ENCODE measurements at places on chromosomes 6 and 20.

DNA sequence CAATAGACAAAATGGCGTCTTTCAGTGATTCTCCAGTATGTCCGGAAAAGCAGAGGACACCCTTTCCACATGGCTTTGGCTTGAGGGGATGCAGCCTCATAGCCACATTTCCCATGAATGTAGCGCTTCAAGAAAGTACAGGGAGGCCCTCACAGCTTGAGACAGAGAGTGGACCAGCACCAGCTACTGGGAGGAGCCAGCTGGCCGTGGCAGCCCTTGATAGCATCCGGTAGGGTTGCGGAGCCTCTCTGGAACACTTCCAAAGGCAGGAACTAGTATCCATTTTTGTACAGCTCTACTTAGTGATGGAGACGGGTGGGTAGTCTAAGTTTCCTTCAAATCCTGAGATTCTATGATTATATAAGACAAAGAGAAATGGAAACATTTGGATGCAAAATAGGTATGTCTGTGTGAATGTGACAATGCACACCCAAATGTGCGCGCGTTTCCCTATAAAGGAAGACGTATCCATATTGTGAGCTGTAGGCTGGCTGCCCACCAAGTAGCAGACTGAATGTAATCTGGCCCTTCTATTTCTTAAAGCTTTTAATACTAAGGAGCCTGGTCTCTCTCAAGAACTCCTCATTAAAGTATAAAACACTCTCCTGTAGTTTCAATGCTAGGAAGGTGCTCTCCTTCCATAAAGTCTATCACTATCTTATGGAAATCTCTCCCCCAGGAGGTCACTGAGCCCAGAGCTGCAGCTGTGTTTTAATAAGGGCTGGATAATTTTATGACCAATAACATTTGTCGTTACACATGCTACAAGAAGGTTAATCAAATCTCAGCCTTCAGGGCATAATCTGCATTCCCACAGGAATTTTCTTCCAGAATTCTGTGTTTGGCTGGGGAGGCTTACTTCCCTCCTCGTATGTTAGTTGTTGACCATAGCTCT is 74.0 kb downstream of the SOBP start:
- no peak for DNase-seq

DNA sequence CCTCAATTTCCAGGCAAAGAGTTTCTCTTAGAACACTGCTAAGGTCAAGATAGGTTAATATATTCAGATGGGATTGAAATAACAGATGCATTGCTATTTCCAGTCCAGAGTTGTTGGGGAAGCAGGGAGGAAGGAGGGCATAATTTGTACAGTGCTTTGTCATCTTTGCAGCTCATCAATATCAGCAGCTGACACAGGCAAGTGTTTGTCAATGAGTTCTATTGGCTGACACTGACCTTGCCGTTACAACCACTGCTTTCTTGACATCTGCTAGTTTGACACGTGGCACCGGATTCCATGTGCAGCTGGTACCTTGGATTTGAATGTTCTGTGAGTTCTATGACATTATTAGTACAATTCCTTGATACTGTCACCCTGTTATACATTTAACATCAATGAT is 28.0 kb upstream of the MLIP start:
- DNase-seq: no peak

DNA sequence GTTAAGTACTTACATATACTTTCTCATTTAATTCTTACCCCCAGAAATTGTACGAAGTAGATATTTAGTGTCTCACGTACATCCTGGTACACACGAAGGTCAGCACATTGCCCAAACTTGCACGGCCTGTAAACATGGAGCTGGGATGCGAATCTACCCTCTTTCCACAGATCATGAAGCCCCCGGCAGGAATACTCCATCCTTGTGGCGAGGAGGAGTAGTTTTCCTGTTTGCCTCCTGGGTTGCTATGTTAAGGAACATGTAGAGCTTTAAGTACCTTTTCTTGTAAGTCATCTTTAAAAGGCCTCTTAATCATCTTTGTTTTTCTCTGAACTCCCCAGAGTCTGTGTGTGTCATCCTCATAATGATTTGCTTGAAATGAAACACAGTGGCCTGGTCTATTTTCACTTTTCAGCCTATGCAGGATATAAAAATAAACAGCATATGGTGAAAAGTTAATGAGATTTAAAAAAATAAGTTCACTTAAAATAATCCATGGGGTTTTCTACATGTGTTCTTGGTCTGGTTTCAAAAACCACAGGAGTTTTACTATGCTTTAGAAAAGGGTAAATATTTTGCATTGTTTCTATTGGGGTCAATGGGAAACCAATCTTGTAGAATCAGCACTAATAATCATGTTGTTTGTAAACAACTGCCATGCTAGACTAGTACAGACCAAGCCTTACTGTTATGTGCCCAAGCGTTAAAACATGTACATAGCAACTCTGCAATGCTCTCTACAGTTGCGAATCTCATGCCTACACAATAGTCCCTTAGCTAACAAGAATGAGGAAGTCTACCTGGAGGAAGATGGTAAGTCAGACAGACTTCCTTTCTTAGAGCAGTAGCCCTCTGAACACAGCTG is 9.3 kb upstream of the ARID1B start:
- no peak for DNase-seq

DNA sequence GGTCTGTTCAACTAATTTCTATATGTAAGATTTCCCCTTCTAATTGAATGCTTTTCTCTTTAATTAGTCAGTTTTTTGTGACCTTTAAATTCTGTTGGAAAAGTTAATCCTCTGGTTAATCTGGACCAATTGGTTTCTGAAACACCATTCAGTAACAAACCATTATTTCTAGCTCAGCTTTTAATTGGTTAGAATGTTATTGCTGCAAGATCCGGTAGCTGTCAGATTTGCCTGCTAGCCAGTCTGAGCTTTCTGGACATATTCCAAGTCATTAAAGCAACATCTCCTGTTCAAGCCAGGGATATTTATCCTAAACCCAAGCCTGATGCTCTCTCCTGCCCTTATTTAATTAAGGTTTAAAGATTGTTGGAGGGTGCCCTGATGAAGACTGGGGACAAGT is 55.1 kb upstream of the FBXL4 start:
- no peak for DNase-seq

DNA sequence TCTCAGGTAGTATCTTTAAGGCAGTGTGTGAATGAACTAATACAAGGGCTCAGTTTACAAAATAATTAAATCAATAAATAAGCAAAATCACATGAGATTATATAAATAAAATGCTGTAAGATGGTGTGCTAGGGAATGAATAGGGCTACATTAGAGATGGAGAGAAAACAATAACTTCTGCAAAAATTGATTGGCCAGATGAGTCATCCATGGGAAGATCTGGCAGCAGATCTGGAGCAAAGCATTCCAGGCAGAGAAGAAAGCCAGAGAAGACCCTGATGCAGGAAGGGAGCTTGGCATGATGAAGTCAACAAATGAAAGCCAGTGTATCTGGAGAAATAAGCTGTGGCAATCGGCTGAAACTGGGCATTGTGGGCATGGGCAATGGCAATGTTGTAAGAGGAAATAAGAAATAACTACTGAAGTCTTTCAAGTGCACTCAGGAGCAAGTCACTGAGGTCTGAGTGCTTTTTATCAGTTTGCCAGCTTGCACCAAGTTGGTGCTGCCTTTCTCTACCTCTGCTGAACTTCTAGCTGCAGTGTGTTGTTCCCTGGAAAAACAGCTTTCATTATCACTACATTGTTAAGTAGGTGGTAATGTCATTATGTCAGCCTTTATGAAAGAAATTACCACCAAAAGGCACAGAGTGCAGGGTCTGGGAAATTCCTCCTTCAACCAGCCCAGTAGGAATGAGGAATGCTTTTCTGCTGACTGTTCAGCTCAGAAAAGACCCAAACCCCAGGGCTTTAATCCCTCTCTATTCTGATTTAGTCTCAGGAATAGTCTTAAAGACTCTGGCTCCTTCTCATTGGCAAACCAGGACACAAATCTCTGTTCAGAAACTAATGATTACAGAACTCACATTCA is 231.6 kb downstream of the HTR1B start:
- DNase-seq: no peak

DNA sequence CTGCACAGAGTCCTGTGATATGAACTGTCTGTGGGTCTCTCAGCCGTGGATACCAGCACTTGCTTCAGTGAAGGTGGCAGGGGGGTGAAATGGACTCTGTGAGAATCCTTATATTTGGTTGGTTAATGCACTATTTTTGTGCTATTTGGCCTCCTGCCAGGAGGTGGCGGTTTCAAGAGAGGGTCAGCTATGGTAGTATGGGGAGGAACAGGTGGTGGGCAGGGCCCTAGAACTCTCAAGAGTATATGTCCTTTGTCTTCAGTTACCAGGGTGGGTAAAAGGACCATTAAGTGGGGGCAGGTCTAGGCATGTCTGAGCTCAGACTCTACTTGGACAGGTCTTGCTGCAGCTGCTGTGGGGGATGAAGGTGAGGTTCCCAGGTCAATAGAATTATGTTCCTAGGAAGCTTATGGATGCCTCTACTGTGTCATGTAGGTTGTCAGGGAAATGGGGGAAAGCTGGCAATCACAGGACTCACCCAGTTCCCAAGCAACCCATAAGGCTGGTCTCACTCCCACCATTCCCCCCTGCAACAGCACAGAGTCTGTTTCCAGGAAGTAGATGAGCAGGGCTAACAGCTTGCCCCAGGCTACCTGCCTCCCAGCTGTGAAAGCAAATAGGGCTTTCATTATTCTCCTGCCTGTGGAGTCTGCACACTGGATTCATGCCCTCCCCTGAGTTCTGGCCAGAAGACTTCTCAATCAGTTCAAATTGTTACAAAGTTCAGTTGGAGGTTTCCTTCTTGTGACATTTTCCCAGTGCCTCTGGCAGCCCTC is 56.8 kb upstream of the PHIP start:
- DNase-seq: no peak

DNA sequence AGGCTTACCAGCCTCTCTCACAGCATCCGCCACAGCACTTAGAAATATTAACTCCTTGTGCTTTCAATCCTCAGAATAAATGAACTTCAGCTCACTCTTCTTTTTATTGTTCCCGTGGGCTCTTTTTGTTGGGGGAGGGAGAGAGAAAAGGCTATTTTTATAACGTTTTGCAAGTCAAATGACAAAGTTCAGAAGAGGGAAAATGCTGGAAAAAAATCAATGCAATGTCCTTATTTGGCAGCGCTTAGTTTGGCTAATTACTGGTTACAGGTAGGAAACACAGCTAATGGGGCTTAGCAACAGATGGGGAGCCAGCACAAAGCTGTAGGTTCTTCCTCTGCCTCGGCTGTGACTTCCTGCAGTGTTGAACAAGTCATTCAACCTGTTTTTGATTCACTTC is 1067.0 kb upstream of the MAP3K7 start:
- no peak for DNase-seq

DNA sequence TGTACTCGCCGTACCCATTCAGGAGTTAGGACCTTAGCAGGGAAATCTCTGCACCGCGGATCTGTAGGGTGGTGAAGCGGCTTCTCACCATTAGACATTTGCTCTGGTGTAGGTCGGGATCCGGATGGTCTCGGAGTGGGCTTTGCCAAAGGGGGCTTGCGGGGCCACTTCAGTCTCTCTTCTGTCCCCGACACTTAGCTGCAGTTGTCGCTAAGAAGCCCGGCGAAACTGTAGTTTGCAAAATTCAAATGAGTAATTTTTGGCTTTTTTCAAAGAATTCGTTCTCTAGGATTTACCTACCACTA is 433 bp downstream of the QRSL1 start:
- DNase-seq: no peak

- no peak for DNase-seq
Observed at GRCh38 chr20:17648791-17649730, 33.0 kb downstream of the RRBP1 start.

GRCh38 chr20:21129861-21130260 is 4.0 kb downstream of the KIZ start:
- DNase-seq: no peak

- DNase-seq: no peak
Observed at GRCh38 chr20:62588458-62589149, 53.7 kb upstream of the SLCO4A1 start.

- DNase-seq: no peak
Observed at GRCh38 chr6:128505603-128506002, 14.8 kb downstream of the PTPRK start.

- DNase-seq: no peak
Observed at GRCh38 chr6:109083657-109084056, 11.0 kb downstream of the SESN1 start.
